ENCODE measurements at places on chromosomes 16 and 17.

DNA sequence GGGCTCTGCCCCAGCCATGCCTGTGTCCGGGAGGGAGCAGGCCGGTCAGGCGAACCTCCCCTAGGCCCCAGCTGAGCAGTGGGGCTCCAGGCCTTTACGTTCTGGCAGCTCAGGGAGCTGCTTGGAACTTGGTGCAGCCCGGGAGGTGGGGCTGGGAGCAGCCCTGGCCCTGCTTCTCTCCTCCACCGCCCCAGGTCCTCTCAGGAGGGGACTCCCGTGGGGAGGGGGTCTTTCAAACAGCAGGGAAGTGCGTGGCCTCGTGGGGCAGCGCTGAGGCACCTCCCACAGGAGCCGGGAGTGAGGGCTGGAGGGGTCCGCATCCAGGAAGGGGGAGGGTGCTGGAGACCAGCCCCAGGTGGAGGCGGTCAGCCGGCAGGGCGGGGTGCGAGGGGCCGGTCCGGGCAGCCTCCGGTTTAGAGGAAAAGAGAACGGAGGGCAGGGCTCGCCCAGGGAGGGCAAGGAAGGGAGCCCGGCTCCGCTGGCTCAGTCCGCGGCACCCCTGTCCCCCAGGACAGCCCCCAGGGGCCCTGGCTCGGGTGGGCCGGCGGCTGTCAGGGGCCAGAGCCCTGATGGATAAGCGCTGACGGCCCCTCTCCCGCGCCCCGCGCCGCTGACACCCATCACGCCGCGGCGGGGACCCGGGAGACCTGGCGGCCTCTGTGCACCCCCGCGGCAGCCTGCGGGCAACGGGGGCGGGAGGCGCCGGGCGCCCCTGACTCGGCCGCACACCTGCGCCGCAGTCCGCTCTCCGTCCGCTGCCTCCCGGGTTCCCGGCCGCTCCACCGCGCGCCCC is 587 bp upstream of the PRR35 start:
- DNase-seq = no peak

- DNase-seq = no peak
Observed at GRCh38 chr16:86818671-86819532, 240.6 kb downstream of the FOXL1 start.

- no peak for DNase-seq
Observed at GRCh38 chr17:45708707-45709290, 75.3 kb upstream of the CRHR1 start.

GRCh38 chr16:53258809-53259208 is 175.5 kb upstream of the RBL2 start:
- no peak for DNase-seq

- DNase-seq = no peak
Observed at GRCh38 chr16:55009581-55009980, 78.9 kb downstream of the IRX5 start.

GRCh38 chr17:63573634-63574033 is 23.4 kb downstream of the DCAF7 start:
- no peak for DNase-seq

- peak; percentile 32 for DNase-seq
Observed at GRCh38 chr17:42438600-42439567, 15.8 kb upstream of the CAVIN1 start.

DNA sequence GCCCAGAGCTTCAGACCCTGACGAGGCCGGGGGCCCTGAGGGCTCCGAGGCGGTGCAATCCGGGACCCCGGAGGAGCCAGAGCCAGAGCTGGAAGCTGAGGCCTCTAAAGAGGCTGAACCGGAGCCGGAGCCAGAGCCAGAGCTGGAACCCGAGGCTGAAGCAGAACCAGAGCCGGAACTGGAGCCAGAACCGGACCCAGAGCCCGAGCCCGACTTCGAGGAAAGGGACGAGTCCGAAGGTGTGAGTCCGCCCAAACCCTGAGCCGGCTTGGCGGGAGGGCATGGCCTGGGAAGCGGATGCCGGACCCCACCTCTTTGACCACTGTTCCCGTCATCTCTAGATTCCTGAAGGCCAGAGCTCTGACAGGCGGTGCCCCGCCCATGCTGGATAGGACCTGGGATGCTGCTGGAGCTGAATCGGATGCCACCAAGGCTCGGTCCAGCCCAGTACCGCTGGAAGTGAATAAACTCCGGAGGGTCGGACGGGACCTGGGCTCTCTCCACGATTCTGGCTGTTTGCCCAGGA is 4.4 kb downstream of the NOL3 start:
- no peak for DNase-seq

DNA sequence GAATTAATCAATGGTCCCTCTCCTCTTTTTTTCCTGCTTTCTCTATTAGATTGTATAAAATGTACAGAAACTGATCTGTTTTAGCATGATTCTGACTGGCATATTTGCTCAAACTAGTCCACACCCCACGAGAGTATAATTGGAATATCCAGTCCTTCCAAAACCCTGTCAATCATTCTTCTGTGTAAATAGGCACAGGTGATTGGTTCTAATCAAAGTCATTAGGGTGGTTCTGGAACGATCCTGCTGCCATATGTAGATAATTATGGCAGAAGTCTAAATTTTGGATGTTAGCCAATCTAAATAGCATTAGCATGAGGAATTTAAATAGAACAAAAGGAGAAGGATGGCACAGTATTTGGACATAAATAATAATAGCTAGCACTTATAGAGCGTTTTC is 165.7 kb downstream of the SHISA6 start:
- DNase-seq = no peak

GRCh38 chr17:43416998-43417890 is 18.5 kb downstream of the ARL4D start:
- DNase-seq = no peak

DNA sequence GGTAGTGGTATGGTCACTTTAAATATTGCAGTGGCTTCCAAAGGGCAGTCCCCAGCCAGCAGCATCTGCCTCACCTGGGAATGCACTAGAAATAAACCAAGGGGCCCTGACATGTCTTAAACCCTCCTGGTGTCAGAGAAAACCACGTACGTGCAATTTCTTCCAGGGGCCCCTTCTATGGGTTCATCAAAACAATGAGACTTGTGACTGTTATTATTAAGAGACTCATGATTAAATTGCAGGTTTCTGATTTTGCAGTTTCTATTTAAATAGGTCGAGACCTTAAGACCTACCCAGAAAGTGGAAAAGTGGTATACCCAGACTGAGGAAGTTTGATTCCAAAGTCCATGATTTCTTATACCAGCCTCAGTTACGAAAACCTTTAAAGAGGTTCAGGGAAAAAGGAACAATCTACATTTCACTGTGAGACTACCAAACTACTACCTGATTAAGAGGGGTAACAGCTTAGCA is 746 bp upstream of the POLG2 start:
- no peak for DNase-seq

DNA sequence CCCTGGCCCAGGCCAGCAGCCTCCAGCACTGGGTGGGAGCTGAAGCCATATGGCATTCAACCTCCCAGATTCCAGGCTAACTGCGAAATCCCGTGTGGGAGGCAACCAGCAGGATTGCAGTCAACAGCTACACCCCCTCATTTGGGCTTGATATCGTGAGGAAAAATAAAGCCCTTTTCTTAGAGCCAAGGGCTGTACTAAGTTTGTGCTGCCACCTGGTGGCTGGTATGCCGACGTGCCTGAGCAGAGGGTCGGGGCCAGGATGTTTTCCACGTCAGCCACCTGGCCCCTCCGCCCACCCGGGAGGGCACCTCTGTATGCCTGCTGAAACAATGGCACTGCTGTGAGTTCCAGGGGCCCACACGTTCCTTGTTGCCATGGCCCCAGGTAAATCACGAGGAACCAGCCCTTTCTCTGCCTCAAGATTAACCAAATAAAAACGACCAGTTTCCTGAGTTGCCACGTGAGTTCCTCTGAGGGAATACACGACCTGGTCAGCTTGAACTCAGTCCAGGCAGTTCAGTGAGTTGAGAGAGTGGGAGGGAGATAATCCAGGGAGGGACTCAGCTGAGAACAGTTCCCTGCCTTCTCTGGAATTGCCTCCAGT is 9.0 kb downstream of the TMEM98 start:
- peak; percentile 55 for DNase-seq
